Daoy (cell line): ENCODE measurements at places on chromosomes 16 and 17. TPM values are rescaled to one million over a fixed set of nuclear protein-coding genes. Genes with fewer than 3 reads are reported as not detected.

- DNase-seq, result peak; percentile 82
These were observed 40.5 kb downstream of the MYH3 start for GRCh38 chr17:10616502-10617119.

- DNase-seq, result no peak
These were observed 168.9 kb upstream of the CIBAR2 start for GRCh38 chr16:85281181-85281580.

DNA sequence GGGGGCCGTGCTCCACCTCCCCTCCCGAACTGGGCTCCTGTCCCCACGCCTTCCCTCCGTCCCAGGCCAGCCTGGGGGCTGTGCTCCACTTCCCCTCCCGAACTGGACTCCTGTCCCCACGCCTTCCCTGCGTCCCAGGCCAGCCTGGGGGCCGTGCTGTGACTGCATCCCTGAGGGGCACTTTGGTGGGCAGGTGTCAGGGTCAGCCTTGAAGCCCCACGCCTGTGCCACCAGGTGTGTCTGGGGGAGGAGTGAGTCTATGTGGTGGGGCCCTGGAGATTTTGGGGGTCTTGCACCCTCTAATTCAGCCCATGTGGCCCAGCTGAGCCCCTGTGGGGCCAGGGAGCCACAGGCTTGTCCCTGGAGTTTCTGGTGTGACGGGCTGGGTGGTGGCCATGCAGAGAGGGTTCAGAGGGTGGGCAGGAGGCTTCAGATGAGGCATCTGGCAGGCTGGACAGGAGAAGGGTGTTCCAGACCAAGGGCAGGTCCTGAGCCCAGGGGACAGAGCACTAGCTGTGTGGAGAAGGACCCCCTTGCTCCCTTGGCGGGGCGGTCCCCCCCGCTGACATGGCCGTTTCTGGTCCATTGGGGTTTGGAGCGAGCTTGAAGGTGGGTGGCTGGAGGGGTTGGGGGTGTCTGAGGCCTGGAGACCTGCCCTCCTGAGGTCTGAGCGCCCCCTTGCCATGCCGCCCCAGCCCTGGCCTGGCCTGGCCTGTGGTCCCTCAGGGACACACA lies 8.2 kb downstream of the NHERF2 start:
- no peak for DNase-seq

DNA sequence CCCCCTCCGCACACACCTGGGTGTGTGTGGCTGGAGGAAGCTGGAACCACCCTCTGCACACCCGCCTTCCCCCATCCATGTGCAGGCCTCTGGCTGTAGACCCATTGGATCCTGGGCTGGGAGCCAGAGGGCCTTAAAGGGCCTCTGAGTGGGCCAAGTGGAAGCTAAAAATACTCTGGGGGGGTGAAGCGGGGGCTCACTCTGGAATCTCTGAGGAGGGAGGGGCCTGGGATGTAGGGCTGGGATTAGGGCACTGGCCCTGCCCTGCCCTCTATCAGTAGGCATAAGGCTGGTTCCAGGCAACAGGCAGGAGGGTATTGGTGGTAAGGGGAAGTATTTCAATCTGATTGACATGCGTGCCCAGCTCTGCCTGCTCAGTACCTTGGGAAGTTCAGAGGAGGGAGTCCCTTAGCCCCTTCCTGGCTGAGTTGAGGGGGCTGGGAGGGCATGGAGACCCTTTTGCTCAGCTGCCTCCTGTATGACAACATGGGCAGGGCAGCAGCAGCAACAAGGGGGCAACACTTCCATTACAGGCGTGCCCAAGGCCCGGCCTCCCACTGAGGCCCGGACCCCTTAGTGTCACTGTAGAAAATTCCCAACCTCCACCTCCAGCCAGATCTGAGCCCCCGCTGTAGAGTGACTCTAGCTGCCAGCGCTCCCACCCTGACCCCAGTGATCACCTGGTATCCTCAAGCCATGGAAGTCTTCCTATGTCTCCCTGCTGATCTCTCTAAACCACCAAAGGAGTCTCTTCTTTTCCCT lies 5.2 kb downstream of the ITGA3 start:
- DNase-seq, result no peak

- DNase-seq, result no peak
These were observed 19.8 kb downstream of the TAF1C start for GRCh38 chr16:84166796-84167695.

Gene CLEC3A
- not detected in 2 replicates for total RNA-seq

DNA sequence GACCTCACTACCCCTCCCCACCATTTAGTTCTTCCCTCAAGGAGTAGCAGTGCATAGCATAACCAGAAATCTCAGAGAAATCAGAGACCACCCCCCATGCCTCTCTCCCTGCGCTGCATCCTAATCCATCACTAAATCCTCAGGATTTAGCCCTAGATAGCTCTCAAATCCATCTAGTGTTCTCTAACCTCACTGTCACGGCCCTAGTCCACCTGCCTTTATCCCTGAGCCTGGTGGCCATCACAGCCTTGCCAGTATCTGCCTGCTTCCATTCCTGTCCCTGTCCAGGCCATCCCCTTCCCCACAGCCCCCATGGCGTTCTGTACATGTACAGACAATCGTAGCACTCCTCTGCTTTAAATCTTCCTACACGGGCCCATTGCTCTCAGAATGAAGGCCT lies 19.1 kb downstream of the CBLN1 start:
- no peak for DNase-seq

DNA sequence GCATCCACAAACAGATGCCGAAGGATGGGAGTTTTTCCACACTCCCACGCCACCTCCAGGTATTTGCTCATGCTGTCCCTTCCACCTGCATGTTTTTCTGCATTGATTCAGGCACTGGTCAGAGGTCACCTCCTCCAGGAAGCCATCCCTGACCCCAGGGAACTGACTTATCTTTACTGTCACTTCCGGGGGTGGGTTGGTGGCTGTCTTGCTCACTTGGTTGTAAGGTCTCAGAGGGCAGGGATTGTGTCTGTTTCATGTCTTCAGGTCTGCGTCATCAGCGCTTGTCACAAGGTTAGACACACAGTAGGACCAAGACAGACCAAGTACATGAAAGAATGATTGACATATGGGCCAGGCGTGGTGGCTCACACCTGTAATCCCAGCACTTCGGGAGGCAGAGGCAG lies 1.9 kb upstream of the IL4R start:
- no peak for DNase-seq

Gene KLHL36
- 17.0 and 20.5 TPM in 2 replicates for total RNA-seq

Gene KRTAP4-6
- not detected in 2 replicates for total RNA-seq

DNA sequence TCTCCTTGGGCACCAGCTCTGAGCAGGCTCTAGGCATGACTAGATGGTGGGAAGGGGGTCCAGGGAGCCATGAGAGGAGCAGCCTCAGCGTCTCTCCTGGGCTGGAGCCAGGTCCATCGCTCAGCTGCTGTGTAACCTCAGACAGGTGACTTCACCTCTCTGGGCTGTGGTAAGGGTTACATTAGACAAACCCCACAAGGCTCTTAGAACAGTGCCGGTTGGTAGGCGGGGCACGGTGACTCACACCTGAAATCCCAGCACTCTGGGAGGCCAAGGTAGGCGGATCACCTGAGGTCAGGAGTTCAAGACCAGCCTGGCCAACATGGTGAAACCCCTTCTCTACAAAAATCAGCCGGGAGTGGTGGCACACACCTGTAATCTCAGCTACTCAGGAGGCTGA lies 18.1 kb upstream of the NPTX1 start:
- DNase-seq, result no peak

- no peak for DNase-seq
These were observed 38.5 kb downstream of the ZNF276 start for GRCh38 chr16:89759746-89760340.

- DNase-seq, result peak; percentile 62
These were observed 5.4 kb upstream of the PRR35 start for GRCh38 chr16:554640-555365.

GRCh38 chr16:57422026-57422944 lies 17.7 kb downstream of the CCL17 start:
- DNase-seq, result peak; percentile 53

DNA sequence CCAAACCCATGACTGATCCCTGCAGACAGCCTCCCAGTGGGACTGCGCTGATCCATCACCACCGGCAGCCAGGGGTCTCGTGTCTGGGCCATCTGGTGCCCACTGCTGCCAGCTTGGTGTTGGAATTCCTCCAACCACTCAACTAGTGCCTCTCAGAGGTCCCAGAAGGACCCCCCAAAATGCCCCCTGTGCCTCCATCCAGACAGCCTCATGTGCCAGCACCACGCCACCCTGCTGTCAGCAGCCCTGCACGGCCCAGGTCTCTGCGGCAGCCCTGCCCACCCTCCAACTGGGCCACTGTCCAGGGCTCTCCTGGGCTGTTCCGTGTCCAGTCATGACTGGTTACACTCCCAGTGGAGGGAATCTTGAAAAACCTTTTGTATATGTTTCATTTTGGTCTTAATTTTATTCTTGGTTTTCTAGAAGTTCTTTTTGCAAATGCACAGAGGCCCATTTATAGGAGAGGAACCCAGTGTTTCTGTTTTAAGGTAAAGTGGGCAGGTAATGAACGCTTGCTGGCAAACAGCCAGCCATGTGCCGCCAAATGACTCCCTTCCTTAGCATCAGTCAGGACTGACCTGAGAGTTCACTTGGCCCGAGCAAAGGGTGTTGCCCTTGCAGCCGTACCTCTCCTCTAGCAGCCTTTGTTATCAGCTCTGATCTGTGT lies 34.6 kb downstream of the GRIN2C start:
- no peak for DNase-seq

Gene HSD17B2
- 0.45 and 0.69 TPM in 2 replicates for total RNA-seq
